ENCODE measurements at places on chromosomes 3 and 15. TPM values are rescaled to one million over a fixed set of nuclear protein-coding genes. Genes with fewer than 3 reads are reported as not detected.

Gene GPR62
- total RNA-seq: 0.34 TPM

Gene LRTM1
- not detected for total RNA-seq

Gene RSL24D1
- 122 TPM for total RNA-seq

GRCh38 chr15:63045465-63045840 lies 2.9 kb downstream of the TPM1 start:
- no peak for DNase-seq

- no peak for DNase-seq
These were observed 151.0 kb downstream of the FAM43A start for GRCh38 chr3:194836661-194837060.

GRCh38 chr3:8982509-8982908 lies 19.2 kb upstream of the RAD18 start:
- no peak for DNase-seq

DNA sequence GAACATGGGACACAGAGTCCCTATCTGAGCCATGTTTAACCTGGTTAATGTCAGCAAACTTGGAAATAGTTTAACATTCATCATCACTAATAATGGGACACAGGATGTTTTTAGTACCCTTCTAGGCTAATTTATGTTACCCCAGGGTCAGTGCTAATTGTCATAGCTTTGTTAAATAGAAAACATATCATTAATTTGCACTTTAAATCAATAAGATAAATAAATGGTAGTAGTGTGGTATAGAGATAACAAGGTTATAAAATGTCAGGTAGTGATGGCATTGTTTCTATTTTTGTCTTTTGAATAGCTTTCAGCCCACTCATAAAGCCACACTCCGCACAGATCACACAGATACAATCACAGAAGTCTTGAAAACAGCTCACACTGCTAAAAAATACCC lies 534.9 kb downstream of the MECOM start:
- DNase-seq: no peak

DNA sequence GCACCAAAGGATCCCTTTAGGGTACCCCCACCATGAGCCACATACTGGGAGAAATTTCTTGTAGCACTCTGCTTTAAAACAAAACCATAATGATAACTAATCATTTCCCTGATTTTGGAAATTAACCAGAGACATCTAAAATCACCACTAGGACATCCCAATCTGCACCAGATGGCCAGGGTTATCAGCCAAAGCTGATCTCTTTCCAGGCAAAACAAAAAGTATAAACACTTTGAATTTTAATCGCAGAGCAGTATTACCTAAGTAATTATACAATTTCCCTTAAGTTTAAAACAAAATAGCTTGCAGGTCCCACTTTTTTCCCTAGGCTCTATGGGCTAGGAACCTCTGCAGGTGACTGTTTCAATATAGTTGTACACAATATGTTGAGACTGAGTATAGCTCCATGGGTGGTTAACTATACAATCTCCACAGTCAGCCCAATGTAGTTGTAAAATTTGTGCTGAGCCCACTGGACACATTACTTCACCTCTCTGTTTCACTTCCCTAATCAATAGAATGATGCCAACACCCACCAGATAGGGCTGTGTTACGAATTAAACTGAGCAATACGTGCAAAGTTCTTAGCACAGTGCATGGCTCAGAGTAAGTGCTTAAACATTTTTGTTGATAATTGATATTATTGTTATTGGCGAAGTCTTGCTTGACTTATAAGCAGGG lies 629 bp upstream of the NOX5 start:
- DNase-seq: no peak

- peak; percentile 27 for DNase-seq
These were observed 35.0 kb downstream of the MLH1 start for GRCh38 chr3:37028329-37028728.

- no peak for DNase-seq
These were observed 121.6 kb downstream of the RBPMS2 start for GRCh38 chr15:64653757-64654156.
